ENCODE measurements at places on chromosomes 3 and 15. TPM values are rescaled to one million over a fixed set of nuclear protein-coding genes. Genes with fewer than 3 reads are reported as not detected.

TM4SF1 gene
- total RNA-seq, result 32.4 TPM

- no peaks in the 10 kb centered on the region for H3K27me3 ChIP-seq
- H3K27ac ChIP-seq, result no peak overlapping the region
- no peak overlapping the region for H3K4me3 ChIP-seq
- H3K4me1 ChIP-seq, result peaks cover 10% of the 10 kb centered on the region
These were observed 162.8 kb downstream of the CD47 start for GRCh38 chr3:107928084-107928445.

GOLGA8M gene
- 7.9 TPM for total RNA-seq

DNA sequence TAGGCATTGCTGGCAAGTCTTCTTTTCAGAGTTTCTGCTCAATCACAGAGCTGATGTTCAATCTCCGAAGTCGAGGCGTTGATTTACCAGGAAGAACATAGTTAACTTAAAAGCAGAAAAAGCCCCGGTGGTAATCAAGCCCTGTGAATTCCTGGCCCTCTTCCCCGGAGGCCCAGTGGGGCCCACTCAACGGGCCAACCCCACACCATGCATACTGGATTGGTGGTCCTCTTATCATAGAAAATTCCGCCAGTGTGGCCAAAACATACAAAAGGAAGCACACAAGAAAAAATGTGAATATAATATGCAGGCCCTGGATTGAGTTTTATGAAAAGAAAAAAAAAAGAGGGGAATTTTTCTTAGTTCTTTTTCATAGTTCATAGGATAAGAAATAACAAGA, 873.0 kb upstream of the NR2F2 start:
- DNase-seq, result no peak
- H3K4me3 ChIP-seq, result no peak overlapping the region
- H3K36me3 ChIP-seq, result no peaks in the 10 kb centered on the region
- H3K27ac ChIP-seq, result no peak overlapping the region
- H3K27me3 ChIP-seq, result no peaks in the 10 kb centered on the region
- H3K4me1 ChIP-seq, result no peaks in the 10 kb centered on the region

DNA sequence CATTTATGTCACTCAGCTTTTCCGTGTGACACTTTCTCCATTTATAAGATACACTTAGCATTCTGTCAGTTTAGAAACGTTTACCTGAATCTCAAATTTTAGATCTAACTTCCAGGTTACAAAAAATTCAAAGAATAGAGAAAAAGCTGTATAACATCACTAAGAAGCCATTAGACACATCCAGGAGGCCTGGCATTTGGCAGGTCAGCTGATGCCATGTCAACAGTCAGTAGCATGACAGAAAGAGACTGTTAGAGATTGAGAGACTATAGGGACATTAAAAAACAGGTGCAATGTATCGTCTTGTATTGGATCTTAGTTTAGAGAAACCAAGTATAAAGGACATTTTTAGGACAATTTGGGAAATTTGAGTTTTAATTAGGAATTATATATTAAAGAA, 53.4 kb upstream of the ATOSA start:
- no peak overlapping the region for H3K4me3 ChIP-seq
- no peaks in the 10 kb centered on the region for H3K36me3 ChIP-seq
- no peak overlapping the region for H3K27ac ChIP-seq
- DNase-seq, result no peak
- H3K4me1 ChIP-seq, result peaks cover 34% of the 10 kb centered on the region
- H3K27me3 ChIP-seq, result no peaks in the 10 kb centered on the region

GRCh38 chr3:154191520-154191919, 70.3 kb downstream of the ARHGEF26 start:
- H3K4me3 ChIP-seq, result no peak overlapping the region
- no peak overlapping the region for H3K27ac ChIP-seq
- H3K36me3 ChIP-seq, result no peaks in the 10 kb centered on the region
- no peaks in the 10 kb centered on the region for H3K4me1 ChIP-seq
- no peak for DNase-seq
- H3K27me3 ChIP-seq, result no peaks in the 10 kb centered on the region

GRCh38 chr15:100602823-100603393, 519 bp downstream of the ASB7 start:
- peak overlapping the region; percentile 90 for H3K4me3 ChIP-seq
- peaks cover 25% of the 10 kb centered on the region for H3K4me1 ChIP-seq
- DNase-seq, result no peak
- H3K36me3 ChIP-seq, result no peaks in the 10 kb centered on the region

DNA sequence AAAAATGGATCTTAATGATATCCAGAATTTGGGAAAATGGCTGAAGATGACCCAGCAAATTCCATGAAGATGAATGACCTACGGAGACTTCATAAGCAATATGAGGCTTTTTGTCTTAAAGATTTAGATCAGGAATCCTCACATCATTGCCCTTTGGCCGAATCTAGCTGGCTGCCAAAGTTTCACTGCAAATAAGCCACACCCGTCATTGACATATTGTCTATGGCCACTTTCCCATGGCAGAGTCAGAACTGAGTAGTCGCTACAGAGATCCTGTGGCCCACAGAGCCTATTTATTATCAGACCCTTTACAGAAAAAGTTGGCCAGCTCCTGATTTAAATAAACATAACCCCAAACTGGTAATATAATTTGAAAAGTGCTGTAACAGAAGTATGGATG, 307.4 kb upstream of the RARB start:
- no peak overlapping the region for H3K27ac ChIP-seq
- no peaks in the 10 kb centered on the region for H3K4me1 ChIP-seq
- no peaks in the 10 kb centered on the region for H3K36me3 ChIP-seq
- no peak for DNase-seq
- no peak overlapping the region for H3K4me3 ChIP-seq
- no peaks in the 10 kb centered on the region for H3K27me3 ChIP-seq

ZDHHC19 gene
- total RNA-seq, result not detected

CAPN3 gene
- 4.1 TPM for total RNA-seq

GOLGA8A gene
- total RNA-seq, result 167 TPM

CCR3 gene
- total RNA-seq, result not detected

DNA sequence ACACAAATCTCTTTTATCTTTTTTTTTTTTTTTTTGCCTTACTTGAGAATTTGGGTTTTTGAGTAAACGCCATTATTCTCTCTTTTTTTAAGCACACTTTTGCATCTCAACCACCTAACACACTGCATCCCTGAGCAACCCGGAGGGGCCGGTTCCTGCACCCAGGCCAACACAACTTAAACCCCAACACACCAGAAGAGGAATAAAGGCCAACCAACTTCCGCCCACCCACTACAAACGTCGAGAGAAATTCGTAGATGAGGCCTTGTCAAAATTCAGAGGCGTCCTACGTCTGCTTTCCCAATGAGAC, 389 bp upstream of the CCNB2 start:
- H3K4me3 ChIP-seq, result peak overlapping the region; percentile 39
- no peak for DNase-seq
- H3K36me3 ChIP-seq, result no peaks in the 10 kb centered on the region
- no peaks in the 10 kb centered on the region for H3K27me3 ChIP-seq

ITGB5 gene
- total RNA-seq, result 102 TPM

- H3K4me3 ChIP-seq, result no peak overlapping the region
- peaks cover 18% of the 10 kb centered on the region for H3K4me1 ChIP-seq
- H3K27ac ChIP-seq, result no peak overlapping the region
- H3K27me3 ChIP-seq, result no peaks in the 10 kb centered on the region
- H3K36me3 ChIP-seq, result no peaks in the 10 kb centered on the region
- no peak for DNase-seq
These were observed 17.9 kb downstream of the ABHD2 start for GRCh38 chr15:89106200-89106599.

DNA sequence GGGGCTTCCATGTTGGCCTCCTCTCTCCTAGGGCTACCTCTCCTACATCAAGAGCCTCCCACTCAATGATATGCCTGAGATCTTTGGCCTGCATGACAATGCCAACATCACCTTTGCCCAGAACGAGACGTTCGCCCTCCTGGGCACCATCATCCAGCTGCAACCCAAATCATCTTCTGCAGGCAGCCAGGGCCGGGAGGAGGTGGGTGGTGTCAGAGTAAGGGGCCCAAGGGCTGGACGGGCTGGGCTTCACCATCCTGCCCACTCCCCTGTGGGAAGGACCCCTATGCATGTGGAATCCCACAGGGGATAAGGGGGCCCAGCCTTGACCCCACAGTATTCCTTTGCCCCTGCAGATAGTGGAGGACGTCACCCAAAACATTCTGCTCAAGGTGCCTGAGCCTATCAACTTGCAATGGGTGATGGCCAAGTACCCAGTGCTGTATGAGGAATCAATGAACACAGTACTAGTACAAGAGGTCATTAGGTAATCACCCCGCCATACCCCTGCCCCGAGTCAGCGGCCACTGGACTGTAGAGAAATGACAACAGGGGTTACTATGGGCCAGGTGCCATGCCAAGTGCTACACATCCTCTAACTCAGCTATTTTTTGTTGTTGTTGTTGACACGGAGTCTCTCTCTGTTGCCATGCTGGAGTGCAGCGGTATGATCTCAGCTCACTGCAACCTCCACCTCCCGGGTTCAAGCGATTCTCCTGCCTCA, 47.1 kb downstream of the SEMA3G start:
- DNase-seq, result no peak
- peaks cover 19% of the 10 kb centered on the region for H3K36me3 ChIP-seq
- H3K4me1 ChIP-seq, result no peaks in the 10 kb centered on the region
- no peaks in the 10 kb centered on the region for H3K27me3 ChIP-seq
- no peak overlapping the region for H3K27ac ChIP-seq

- no peak for DNase-seq
- no peaks in the 10 kb centered on the region for H3K27me3 ChIP-seq
- H3K4me3 ChIP-seq, result no peak overlapping the region
- peaks cover 48% of the 10 kb centered on the region for H3K36me3 ChIP-seq
- no peaks in the 10 kb centered on the region for H3K4me1 ChIP-seq
These were observed 17.0 kb downstream of the CLK3 start for GRCh38 chr15:74632601-74633000.

GP5 gene
- 0.67 TPM for total RNA-seq

CYP8B1 gene
- not detected for total RNA-seq

LARP6 gene
- total RNA-seq, result 82.9 TPM

CHRNB4 gene
- not detected for total RNA-seq

DNA sequence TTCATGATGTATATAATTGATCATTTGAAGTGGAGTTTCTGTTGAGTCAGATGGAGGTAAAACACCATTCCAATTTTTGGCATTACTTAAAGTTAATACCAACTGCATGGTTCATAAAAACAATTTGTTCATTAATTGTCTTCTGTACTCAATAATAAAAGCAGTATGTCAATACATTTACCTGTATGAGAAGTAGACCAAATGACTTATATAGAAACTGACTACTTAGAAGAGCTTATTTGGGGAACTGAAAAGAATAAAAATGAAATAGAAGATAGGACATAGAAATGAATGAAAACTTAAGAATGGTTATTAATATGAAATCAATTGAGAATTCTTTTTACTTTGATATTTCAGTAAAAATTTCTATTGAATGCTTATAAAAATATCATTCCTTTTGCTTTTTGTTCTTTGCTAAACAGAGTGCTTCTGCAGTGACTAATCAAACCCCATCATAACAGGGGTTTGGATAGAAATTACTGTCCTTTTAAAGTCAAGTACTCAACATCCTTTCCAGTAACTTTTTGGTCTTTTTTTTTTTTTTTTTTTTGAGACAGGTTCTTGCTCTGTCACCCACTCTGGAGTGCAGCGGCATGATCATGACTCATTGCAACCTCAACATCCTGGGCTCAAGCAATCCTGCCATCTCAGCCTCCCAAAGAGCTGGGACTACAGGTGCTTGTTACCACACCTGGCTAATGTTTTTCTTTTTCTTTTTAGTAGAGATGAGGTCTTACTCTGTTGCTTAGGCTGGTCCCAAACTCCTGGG, 6.5 kb upstream of the CRYBG3 start:
- H3K27me3 ChIP-seq, result no peaks in the 10 kb centered on the region
- no peak overlapping the region for H3K4me3 ChIP-seq
- no peak overlapping the region for H3K27ac ChIP-seq
- no peaks in the 10 kb centered on the region for H3K36me3 ChIP-seq
- peak; percentile 75 for DNase-seq

DNA sequence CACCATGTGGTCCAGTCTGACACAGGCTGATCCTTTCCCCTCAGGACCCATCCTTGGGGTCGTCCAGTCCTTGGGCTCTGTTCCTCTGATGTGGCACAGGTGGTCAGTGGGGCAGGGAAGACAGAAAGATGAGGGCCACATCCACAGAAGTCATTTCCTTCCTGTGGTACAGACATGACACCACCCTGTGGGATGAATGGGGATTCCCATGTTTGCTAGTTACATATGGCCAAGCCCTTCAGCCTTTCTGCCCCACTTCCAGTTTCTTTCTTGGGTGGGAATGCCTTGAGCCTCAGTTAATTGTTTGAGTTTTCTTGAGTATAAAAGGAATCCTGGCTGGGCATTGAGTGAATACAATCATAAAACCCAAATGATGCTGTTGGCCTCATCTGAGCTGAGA, 284.7 kb upstream of the CTDSPL start:
- DNase-seq, result no peak
- H3K4me3 ChIP-seq, result no peak overlapping the region
- no peaks in the 10 kb centered on the region for H3K36me3 ChIP-seq
- peaks cover 10% of the 10 kb centered on the region for H3K4me1 ChIP-seq
- no peaks in the 10 kb centered on the region for H3K27me3 ChIP-seq

GRCh38 chr3:46898321-46899150, 21.0 kb downstream of the PTH1R start:
- no peaks in the 10 kb centered on the region for H3K36me3 ChIP-seq
- DNase-seq, result peak; percentile 44

DNA sequence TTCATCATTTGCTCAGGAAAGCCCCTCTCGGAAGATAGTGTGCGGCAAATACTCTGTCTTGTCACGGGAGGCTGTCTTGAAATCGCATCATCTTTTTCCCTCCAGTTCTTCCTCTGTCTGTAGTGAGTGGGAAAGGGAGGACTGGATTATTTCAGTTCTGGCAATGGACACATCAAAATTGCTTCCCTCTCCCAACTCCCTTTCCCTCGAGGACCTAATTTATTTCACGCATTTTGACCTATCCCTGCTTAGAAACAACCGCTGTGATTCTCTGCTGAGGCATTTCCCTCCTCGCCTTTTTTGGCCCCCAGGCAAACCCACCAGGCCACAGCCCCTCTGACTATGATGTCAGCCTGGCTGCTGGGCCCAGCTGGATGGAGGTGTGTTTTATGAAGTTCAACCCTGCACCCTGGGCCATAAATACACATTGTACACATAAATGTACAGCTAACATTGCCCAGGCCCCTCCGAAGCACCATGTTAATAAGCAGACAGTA, 138.7 kb upstream of the LRTM1 start:
- DNase-seq, result no peak
- H3K4me3 ChIP-seq, result no peak overlapping the region
- H3K36me3 ChIP-seq, result no peaks in the 10 kb centered on the region
- no peaks in the 10 kb centered on the region for H3K27me3 ChIP-seq
